Neural progenitor cell (in vitro differentiated cells): ENCODE measurements at places on chromosomes 16 and 17.

DNA sequence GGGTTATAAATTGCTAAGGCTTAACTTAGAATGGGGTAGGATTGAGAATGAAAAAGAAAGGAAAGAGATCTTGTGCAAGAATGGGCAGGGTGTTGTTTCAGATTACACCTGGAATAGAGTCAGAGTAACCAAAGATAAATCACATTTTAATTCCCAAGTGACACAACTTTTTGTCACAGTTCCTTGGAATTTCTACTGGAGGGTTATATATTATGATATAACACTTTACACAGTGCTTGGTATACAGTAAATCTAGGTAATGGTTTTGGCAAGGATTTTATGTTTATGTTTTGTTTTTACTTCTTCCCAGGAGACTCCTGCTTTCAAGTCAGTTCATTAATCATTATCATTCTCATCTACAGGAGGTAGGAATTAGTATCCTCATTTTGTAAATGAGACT, 115.7 kb upstream of the KCNJ16 start:
- no peak for DNase-seq

DNA sequence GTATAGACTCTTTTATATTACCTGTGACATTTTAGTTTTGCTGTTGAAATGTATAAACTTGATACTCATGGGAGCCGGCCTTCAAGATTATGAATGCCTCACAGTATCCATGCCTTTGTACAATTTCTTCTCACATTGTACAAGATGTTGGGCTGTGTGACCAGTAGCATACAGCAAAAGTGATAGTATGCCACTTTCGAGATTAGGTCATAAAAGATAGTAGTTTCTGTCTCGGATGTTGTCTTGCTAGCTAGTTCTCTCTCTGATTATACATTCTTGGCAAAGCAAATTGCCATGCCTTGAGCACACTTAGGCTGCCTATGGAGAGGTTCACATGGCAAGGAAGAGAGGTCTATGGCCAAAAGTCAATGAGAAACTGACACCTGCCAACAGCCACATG, 1309.8 kb upstream of the CDH8 start:
- DNase-seq: no peak

GRCh38 chr16:30185683-30186421, 2.5 kb downstream of the CORO1A start:
- no peak for DNase-seq

DNA sequence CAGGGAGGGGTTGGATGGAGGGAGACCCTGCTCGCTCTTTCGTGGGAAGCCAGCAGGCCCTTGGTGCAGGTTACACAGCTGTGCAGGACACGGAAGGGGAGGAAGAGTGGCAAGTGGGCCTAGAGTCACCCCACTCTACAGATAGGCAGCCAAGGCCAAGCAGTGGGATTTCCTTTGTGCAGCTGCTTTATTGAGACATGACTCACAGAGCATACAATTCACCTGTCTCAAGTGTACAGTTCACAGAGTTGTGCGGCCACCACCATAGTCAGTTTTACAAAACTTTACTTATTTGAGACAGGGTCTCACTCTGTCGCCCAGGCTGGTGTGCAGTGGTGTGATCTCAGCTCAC, 91.2 kb upstream of the CIBAR2 start:
- no peak for DNase-seq

DNA sequence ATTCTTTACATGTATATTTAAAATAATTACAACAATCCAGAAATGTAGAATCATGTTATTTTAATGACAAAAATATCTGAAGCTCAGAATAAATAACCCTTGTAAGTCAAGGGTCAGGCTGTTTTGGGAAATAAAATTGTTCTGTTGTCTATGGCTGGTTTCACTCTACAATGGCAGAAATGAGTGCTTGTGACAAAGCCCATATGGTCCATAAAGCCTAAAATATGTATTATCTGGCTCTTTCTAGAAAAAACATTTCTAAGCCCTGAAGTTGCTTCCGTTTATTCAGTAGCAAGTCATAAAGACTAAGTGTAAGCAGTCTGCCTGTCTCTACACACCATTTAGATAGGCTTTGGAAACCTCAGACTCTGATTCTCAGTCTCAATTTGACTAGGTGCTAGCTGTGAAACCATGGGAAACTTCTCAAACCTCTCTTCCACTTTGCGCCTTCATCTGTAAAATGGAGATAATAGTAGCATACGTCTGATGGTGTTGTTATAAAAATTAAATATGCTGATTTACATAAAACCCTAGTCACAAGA, 365.7 kb upstream of the CA10 start:
- DNase-seq: no peak
